B cell (primary cell): ENCODE measurements at places on chromosomes 3 and 15.

DNA sequence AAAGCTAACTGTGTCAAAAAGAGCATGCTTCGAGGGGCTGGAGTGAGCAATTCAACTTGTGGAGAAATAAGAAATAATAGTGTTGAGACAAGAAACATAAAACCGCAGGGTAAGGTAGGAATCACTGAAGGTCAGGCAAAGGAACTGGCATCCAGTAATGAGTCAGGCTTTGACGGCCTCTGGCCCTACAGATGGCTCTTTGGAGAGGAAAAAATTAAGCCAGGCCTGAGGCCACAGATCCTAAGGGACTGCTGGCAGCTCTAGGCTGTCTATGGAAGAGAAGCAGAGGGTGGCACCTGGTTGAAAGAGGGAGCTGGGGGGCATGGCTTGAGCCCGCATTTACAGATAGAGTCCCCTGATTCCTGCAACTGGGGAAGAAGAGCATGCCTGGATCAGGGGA is 28.6 kb upstream of the ZSCAN2 start:
- DNase-seq: no peak

DNA sequence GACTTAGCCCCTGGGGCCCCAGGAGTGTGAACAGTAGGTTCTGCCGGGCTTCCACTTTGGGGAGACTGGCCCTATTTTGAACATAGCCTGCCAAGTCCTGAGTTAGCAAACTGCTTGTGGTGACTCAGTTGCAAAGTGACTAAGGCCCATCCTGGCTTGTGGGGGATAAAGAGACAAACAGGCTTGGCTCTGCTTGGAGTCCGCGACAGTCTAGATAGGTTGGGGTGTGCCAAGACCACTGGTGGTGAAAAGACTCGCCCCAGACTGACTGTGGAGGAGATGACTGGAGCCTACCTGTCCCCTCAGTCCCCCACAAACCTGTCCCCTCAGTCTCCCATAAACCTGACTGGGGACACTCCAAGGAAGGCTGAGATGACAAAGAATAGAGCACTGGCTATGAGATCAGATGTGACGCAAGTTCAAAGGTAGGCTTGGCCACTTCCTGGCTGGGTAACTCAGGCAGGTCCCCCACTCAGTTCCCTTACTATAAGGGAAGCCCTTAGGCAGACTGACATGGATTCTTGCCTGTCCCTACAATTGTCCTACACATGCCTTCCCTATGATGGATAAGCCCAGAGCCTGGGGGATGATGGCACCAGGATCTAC is 4.3 kb downstream of the DNASE1L3 start:
- DNase-seq: no peak

GRCh38 chr3:196219194-196219969 is 3.0 kb downstream of the SLC51A start:
- peak; percentile 67 for DNase-seq

DNA sequence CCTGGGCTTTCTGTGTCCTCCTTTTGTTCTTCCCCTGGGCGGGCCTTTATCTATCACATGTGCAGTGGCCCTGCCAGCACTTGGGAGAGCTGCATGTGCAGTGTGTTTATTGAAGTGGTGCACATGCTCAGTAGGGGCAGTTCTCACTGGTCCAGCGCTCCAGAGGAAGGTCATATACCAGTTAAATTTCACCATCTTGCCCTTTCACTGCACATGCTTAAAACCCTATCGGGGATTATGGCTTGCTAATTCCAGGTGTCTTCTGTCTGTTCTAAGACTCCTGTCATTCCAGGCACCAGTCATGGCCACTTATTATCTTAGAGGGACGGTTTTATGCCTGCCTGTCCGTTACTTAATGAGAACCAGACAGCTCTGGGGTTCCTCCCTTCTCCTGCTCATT is 52.2 kb downstream of the ROPN1B start:
- DNase-seq: no peak

DNA sequence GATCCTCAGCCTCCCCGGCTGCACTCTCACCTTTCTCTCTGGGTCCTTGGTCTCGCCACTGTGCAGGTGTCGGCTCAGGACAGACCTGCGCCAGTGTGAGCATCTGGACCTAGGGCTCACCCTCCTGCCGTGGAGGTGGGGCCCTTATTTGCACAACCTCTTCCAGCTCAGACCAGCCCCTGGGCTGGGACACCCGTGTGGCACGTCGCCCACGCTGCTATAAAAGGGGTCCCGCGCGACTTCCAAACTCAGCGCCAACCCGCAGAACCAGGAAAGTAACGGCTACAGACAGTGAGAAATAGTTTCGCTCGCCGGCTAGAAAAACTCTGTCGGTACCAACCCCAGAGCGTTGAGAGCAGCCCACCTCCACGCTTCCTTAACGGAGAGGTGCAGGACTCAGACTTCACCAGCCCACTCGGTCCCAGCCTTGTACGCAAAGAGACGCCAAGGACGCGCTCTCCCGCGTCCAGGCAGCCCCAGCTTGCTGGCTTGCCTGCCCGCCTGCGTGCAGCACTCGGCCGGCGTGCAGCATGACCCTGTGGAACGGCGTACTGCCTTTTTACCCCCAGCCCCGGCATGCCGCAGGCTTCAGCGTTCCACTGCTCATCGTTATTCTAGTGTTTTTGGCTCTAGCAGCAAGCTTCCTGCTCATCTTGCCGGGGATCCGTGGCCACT is at the start of the genes DUOX2 and DUOXA2:
TSS of gene DUOX2 (minus strand) at position 97 of the 675 bp plus-strand sequence. CDS start 761 bp downstream, outside the sequence.
TSS of gene DUOXA2 (plus strand) at position 251 of the 675 bp plus-strand sequence. CDS start at position 531, 280 bp downstream.
- DNase-seq: peak; percentile 45

DNA sequence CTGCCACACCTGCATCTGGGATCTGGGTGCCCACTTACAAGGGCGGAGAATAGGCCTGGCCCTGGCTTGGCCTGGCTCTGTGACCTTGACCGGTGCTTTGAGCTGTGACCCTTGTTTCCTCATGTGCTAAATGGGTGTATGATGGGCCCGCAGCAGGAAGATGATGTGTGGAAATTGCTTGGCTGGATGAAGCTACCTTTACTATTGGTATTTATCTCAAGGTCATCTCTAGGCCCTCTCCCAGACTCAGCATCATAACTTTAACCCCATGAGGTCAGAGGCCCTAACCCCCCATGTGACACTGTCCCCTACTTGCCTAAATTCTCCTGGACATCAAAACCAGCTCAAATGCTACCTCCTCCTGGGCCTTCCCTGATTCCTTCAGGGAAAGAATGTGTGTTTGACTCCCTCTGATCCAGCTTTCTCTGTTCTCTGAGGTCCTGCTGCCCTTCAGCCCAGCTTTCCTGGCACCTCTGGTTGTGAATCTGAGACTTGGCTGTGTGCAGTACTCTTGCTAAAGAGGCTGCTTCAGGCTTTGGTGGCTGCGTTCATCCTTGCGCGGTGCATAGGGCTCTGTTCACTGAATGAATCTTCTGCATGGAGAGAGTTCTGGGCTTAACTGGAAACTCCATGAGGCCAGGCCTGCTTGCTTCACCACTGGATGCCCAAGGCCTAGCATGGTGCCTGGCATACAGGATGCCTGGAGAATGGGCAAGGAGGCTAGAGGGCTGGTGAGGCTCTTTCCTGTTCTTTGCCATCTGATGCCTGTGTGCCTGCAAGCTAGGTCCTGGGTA is 25.2 kb upstream of the SLC6A6 start:
- DNase-seq: no peak

DNA sequence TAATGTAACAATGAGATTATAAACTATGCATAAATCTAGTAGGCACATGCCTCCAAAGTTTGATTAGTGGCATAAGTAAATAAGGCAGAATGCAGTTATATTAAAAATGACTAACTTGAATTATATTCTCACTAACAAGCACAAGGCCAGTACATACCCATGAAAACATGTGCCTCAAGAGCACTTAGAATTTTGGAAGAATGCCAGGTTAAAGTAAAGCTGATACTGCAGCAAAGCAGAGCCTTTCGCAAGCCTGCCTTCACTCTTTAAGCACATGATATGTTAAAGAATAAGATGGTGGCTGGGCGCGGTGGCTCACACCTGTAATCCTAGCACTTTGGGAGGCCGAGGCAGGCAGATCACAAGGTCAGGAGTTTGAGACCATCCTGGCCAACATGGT is 49.0 kb downstream of the KBTBD12 start:
- no peak for DNase-seq

DNA sequence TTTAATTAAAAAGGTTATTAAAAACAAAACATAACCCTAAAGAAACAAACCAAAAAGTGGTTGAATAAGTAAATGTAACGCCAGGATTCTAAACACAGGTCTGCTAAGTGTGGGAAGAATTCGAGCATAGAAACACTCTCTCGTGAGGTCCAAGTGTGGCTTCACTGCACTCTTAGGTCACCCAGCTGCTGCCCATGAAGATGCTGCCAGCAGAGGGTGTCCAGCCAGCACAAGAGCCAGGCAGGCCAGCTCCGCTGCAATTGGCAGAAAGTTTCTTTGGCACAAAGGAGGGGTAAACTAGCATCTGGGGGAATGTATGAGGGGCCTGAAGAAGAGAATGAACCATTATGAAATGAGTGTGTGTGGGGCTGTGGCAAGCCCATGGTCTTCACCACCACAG is 215.7 kb upstream of the FEZF2 start:
- no peak for DNase-seq

DNA sequence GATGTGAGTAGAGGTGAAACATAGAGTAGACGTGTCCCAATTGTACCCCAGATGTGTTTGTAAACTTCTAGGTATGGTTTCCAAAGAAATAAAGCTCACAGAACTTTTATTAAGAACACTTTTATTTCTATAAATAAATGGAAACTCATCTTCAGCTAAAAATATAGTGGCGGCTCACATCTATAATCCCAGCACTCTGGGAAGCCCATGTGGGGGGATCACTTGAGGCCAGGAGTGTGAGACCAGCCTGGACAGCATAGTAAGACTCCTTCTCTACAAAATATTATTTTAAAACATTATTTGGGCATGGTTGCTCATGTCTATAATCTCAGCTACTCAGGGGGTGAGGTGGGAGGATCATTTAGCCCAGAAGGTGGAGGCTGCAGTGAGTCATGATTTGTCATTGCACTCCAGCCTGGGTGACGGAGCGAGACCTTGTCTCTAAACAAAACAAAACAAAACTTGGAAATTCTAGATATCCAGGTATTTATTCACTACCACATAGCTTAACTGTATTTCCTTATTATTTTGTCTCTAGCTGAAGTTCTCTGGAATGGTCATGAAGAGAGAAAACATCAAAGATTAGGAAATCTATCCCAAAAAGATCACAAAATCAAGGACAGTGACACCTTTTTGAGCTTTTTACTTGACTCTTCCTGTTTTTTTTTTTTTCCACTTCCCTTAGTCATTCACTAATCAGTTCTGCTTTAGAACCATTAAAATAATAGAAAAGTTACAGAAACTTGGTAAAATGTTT is 258.1 kb downstream of the TIGIT start:
- no peak for DNase-seq

DNA sequence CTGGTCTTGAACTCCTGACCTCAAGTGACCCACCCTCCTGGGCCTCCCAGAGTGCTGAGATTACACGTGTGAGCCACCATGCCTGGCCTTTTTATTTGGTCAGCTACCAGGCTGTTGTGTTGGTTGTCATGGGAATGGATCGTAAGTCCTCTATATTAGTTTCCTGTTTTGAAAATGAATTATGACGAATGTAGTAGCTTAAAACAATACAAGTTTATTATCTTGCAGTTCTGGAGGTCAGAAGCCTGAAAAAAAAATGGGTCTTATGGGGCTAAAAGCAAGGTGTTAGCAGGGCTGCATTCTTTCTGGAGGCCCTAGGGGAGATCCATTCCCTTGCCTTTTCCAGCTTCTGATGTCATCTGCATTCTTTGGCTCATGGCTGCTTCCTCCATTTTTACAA is 25.1 kb upstream of the HERC1 start:
- DNase-seq: peak; percentile 50

DNA sequence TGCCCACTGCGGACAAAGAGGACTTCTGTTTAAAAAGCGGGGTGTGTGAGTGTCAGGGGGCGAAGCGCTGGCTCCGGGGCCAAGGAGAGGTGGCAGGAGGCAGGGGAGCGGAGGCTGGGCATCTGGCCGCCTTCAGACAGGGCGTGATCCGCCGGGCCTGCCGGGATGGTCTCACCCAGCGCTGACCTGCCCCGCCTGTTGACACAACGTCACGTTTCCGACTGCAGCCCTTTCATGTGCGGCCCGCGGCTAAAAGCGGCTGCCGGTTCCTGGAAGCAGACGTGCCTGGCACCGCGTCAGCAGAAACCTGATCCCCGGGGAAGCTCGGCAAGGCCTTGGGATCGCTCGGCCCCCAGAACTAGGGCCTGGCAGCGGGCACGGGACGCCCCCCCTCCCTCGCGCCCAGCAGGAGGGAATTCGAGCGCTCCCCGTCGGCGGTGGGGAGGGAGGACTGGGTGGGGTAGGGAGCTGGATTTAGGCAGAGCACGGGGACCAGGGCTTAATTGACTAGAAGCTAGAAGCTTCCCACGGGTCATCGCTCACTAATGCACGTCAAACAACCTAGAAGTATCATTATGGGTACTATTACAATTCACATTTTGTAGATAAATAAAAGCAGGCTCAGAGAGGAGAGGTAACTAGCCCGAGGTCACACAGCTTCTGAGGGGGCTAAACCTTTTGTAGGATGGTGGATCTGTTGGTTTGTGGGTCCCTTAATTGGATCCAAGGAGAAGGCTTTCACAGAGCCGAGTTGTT is 7.7 kb downstream of the BHLHE40 start:
- peak; percentile 77 for DNase-seq

DNA sequence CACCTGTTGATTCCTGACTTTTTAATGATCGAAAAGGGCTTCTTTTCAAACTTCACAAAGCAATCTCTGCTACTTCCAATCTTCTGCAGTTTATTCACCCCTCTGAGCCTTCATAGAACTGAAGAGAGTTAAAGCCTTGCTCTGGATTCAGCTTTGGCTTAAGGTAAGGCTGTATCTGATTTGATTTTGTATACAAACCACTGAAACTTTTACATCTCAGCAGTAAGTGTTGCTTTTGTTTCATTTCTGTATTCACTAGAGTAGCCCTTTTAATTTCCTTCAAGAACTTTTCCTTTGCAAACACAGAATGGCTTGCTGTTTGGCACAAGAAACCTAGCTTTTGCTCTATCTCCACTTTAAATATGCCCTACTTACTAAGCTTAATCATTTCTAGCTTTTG is 1193.0 kb upstream of the GBE1 start:
- no peak for DNase-seq

- no peak for DNase-seq
Measured at GRCh38 chr3:57709031-57709430, 16.2 kb upstream of the DENND6A start.

DNA sequence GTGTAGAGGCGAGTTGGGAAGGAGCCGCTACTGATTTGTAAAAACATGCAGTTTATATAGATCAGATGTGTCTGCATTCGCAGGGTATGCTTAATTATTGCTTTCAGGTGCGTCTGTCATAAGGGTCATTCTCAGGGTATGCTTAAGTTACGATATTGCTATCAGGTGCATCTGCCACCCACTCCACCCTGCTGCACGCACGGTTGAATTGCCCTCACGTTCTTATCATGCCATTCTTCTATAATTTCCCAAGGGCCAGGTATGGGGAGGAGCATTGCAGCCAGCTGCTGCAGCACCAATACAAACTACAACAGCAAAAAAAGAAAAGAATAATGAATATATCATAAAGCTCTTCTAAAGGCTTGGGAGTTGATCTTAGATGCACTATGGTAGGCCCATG is 230.0 kb downstream of the KBTBD8 start:
- DNase-seq: no peak

DNA sequence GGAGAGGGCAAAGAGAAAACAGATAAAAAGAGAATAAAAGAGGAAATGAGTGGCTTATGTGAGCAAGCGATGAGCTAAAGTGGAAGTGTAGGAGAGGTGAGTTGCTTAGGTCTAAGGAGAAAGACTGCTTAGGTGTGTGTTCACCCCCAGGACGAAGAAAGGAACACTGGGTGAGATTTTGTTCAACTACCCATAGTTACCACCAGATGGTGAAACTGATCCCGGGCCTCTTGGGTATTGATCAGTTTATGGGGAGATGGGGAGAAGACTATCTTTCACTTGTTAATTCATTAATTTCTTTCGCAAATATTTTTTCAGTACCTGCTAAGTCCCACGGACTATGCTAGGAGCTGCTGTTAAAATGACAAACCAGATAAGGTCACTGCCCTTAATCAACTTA is 33.9 kb downstream of the GAP43 start:
- peak; percentile 23 for DNase-seq
